Common myeloid progenitor, CD34-positive (primary cell): ENCODE measurements at places on chromosomes 7 and 10.

- peaks cover 37% of the 10 kb centered on the region for H3K4me1 ChIP-seq
- H3K36me3 ChIP-seq: no peaks in the 10 kb centered on the region
- no peaks in the 10 kb centered on the region for H3K27me3 ChIP-seq
- H3K4me3 ChIP-seq: no peak overlapping the region
These were observed 40.6 kb upstream of the ECHDC3 start for GRCh38 chr10:11701451-11702095.

GRCh38 chr10:125662584-125662983, 20.4 kb downstream of the TEX36 start:
- DNase-seq: no peak
- no peak overlapping the region for H3K27ac ChIP-seq
- no peaks in the 10 kb centered on the region for H3K27me3 ChIP-seq
- H3K4me3 ChIP-seq: no peak overlapping the region
- no peaks in the 10 kb centered on the region for H3K4me1 ChIP-seq

- H3K4me1 ChIP-seq: no peaks in the 10 kb centered on the region
- H3K36me3 ChIP-seq: no peaks in the 10 kb centered on the region
- H3K27ac ChIP-seq: no peak overlapping the region
- DNase-seq: no peak
- no peaks in the 10 kb centered on the region for H3K27me3 ChIP-seq
- no peak overlapping the region for H3K4me3 ChIP-seq
These were observed 56.9 kb upstream of the PPP1R3C start for GRCh38 chr10:91689731-91690168.

GRCh38 chr7:52799817-52800216, 235.6 kb upstream of the POM121L12 start:
- H3K27ac ChIP-seq: no peak overlapping the region
- no peak for DNase-seq
- H3K36me3 ChIP-seq: no peaks in the 10 kb centered on the region
- H3K27me3 ChIP-seq: no peaks in the 10 kb centered on the region

DNA sequence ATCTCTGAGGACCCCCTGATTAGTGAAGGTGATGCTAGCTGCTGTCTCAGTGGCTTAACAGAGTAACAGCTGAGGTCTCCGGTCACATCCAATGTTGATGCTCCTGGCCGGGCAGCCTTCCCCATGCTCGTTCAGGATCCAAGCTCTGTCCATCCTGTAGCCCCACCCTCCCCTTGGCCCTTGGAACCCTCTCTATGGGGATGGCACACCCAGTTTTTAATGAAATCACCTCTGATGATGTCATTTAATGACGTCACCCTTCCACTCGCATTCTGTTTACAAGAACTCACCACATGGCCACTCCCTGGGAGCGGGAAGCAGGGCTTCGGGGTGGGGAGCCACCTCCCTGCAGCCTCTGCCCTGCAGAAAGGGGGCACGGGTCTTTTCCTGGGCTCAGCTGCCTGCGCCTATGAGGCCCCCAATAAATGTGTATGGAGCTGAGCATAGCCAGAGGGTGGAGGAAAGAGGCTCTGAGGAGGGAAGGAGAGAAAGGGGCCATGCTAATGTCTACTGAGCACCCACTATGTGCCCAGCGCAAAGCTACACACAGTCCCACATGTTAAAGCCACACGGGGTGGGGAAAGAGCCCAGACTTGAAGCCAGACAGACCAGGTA, 95.5 kb downstream of the OAT start:
- H3K27ac ChIP-seq: no peak overlapping the region
- H3K27me3 ChIP-seq: no peaks in the 10 kb centered on the region
- no peak for DNase-seq
- no peaks in the 10 kb centered on the region for H3K36me3 ChIP-seq
- H3K4me1 ChIP-seq: peaks cover 9% of the 10 kb centered on the region
- no peak overlapping the region for H3K4me3 ChIP-seq

DNA sequence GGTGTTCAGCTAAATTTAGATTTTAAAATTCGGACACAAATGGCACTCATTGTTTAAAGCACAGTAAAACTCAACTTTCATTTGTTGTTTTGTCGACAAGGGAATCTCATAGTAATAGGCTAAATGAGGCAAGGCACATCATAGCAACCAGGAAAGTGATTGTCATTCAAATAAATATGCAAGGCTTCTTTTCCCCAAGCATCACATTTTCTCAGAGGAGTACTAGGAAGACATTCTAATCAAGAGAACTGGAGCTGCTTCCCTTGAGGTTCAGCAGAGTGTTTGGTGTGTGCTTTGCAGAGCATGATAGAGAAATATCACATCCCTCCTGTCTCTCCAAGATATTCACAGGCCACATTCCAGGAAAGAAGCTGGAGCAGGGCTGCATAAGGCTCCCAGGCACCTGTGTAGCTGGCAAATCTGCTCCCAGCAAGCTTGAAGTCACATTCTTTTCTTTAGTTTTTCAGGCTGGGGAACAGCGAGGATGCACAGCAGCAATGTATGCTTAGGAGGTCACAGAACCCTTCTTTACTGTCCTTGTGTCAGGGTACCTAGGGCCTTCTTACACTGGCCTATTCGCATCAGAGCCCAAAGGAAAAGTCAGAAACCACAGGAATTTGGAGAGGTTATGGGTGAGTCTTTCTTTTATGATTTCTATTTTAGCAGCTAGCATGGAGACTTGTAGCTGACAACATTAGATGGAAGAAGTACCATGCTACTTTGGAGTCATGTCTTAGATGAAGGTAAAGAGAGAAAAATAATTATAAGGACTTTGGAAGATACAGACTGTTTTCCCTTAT, 95.9 kb upstream of the HDAC9 start:
- H3K4me1 ChIP-seq: peaks cover 39% of the 10 kb centered on the region
- no peaks in the 10 kb centered on the region for H3K27me3 ChIP-seq
- no peak for DNase-seq
- H3K27ac ChIP-seq: no peak overlapping the region
- H3K4me3 ChIP-seq: no peak overlapping the region
- H3K36me3 ChIP-seq: no peaks in the 10 kb centered on the region

GRCh38 chr10:49083261-49083660, 32.1 kb downstream of the VSTM4 start:
- no peak overlapping the region for H3K27ac ChIP-seq
- peaks cover 5% of the 10 kb centered on the region for H3K4me1 ChIP-seq
- no peaks in the 10 kb centered on the region for H3K27me3 ChIP-seq
- no peaks in the 10 kb centered on the region for H3K36me3 ChIP-seq

GRCh38 chr7:124907490-124907889, 22.1 kb downstream of the POT1 start:
- H3K36me3 ChIP-seq: no peaks in the 10 kb centered on the region
- no peaks in the 10 kb centered on the region for H3K27me3 ChIP-seq
- DNase-seq: no peak

GRCh38 chr7:129366-130221, 62.8 kb upstream of the FAM20C start:
- no peaks in the 10 kb centered on the region for H3K4me1 ChIP-seq
- no peak overlapping the region for H3K4me3 ChIP-seq
- no peaks in the 10 kb centered on the region for H3K36me3 ChIP-seq
- H3K27ac ChIP-seq: no peak overlapping the region

- H3K27me3 ChIP-seq: peaks cover 43% of the 10 kb centered on the region
- H3K36me3 ChIP-seq: no peaks in the 10 kb centered on the region
- peak within 1 kb of the TSS; percentile 65 for H3K4me3 ChIP-seq
- H3K27ac ChIP-seq: no peak within 1 kb of the TSS
- H3K4me1 ChIP-seq: no peaks in the 10 kb centered on the region
These were observed at the start of gene CHST15 for GRCh38 chr10:124092860-124093773. TSS of gene CHST15 (minus strand) at chr10:124093598. CDS start at chr10:124046212, 47,386 bp downstream.
